Hematopoietic multipotent progenitor cell treated with erythropoietin and hydrocortisone succinate and interleukin-3 and kit ligand, for 6 days (in vitro differentiated cells): ENCODE measurements at places on chromosomes 5 and 9.

DNA sequence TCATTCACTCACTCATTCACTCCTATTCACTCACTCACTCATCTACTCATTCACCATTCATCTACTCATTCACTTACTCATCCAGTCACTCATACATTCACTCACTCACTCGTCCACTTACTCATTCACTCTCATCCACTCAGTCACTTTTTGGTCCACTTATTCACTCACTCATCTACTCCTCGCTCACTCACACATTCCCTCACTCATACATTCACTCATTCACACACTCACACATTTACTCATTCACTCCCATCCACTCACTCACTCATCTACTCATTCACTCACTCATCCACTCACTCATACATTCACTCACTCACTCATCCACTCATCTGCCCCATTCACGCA lies 27.7 kb downstream of the WNK2 start:
- DNase-seq = no peak

DNA sequence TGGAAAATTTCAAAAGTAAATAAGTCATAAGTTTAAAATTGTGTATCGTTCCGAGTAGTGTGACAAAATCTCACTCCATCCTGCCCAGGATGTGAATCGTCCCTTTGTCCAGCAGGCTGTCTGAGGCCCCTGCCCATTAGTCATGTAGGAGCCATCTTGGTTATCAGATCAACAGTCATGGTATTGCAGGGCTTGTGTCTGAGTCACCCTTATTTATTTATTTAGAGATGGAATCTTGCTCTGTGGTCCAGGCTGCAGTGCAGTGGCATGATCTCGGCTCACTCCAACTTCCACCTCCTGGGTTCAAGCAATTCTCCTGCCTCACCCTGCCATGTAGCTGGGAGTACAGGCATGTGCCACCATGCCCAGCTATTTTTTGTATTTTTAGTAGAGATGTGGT lies 30.2 kb downstream of the ITGA2 start:
- DNase-seq = peak; percentile 28

DNA sequence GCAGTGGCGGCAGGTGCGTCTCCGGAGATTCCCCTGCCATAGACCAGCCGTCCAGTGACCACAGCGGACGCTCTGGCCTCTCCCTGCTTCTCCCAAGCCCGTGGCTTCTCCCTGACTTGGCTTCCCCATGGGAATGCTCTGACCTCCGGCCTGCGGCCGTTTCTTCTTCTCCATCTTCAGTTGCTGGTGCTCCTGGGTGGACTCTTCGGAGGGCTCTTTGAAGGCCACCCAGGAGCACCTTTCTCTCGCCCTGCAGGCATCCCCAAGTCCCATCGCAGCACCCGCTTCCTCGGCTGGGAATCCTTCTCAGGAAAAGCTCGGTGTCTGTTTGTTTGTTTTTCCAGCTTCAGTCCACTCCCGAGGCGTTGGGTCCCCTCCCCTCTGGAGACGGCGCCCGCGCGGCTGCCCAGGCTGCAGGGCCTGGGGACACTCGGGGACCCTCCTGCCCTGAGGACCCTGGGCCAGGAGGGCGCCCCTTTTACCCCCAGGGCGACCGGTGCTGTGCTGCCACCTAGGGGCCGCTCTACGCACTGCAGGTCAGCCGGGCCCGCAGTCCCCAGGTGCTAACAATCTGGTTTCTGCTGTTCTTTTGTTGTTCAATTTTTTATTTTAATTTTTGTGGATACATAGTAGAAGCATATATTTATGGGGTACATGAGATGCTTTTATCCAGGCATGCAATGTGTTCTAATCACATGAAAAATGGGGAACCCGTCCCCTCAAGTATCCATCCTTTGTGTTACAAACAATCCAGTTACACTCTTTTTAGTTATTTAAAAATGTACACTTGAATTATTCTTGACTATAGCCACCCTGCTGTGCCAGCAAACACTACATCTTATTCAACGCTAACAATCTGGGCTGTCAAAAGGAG lies 197.9 kb upstream of the ADAMTS16 start:
- DNase-seq = peak; percentile 8

- DNase-seq = no peak
These were observed 105.2 kb downstream of the RASEF start for GRCh38 chr9:82957529-82958379.

DNA sequence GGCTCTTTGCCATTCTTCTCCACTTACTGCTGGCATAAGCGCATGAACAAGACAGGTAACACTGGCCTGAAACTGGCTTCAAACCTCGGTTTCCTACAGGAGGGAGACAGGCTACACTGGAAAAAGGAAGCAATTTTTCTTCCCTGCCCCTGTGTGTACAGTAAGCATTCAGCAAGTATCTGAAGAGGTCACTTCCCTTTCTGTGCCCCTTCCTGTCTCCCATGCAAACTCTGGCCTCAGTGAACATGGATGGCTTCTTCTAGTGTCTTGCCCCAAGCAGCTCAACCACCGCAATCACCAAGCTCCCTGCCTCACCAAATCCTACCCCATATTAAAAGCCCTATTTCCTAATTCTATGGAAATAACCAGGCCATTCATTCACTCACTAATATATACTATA lies 42.4 kb downstream of the SERINC5 start:
- DNase-seq = no peak

DNA sequence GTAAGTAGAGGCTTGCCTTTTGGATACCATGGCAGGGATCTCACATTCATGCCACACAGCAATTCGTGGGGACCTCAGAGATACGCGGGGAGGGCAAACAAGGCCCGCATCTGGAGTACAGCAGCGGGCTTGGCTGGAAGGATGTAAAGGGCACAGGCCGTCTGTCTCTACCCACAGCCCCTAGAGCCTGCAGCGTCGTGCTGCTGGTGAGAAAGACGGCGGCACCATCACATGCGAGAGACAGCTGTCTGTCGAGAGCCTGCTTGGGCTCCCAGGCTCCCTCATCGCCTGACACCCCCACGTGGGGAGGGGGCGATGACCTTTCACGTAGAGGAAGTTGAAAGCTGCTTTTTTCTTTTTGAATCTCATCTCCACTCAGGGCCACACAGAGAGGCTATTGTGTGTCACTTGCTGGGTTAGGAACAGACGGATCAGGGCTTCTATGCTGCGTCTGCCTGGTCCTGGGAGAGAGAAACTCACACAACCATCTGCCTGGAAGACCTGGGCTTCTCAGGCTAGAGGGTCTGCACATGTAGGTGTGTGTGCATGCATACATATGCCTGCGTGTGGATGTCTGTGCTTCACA lies 134.6 kb upstream of the PPP1R26 start:
- no peak for DNase-seq

GRCh38 chr9:14693251-14693861 lies at the start of gene ZDHHC21:
Gene ZDHHC21 (minus strand): TSS chr9:14693432. CDS start chr9:14674340, 19,092 bp downstream.
- peak; percentile 78 for DNase-seq

DNA sequence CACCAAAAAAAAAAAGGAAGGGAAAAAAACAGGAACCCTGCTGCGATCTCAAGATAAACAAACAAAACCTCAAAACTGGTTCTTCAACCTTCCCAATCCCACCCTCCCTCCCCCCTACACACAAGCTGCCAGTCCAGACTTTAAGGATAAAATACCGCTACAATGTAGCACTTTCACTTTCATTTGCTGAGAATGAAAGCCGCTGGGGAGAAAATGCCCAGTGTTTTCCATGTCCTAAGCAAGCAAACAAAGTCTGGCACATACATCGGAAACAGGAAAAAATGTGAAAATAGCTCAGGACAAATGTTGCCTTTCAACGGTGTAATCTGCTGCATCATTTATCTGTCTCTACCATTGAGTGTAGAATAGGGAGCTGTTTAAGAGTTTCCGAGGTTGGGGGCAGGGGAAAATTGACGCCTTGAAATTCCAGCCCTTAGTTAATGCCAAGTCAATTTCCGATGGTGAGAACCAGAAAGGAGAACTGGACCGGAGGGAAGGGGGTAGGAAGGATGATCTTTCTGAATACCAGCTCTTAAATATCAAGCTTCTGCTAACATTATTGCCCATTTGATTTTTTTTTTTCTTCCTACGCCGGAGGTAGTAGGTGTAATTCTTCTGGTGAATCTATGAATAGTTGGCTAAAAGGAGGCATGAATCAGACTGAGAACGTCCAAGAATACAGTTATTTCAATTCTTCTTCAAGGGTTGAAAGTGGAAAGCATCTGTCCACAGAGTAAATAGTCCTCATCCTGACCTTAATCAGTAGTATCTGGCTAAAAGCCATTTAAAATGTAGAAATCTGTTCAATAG lies 1.2 kb upstream of the ADAMTS6 start:
- peak; percentile 57 for DNase-seq
